ENCODE measurements at places on chromosomes 3 and 15. TPM values are rescaled to one million over a fixed set of nuclear protein-coding genes. Genes with fewer than 3 reads are reported as not detected.
A peak's percentile ranks its signal among the peaks of the same experiment; 100 is the strongest.

- no peak for DNase-seq
- no peaks in the 10 kb centered on the region for H3K4me1 ChIP-seq
- no peak overlapping the region for H3K27ac ChIP-seq
- H3K4me3 ChIP-seq = no peak overlapping the region
- H3K36me3 ChIP-seq = no peaks in the 10 kb centered on the region
Observed at GRCh38 chr15:25609371-25609770, 170.5 kb upstream of the UBE3A start.

DNA sequence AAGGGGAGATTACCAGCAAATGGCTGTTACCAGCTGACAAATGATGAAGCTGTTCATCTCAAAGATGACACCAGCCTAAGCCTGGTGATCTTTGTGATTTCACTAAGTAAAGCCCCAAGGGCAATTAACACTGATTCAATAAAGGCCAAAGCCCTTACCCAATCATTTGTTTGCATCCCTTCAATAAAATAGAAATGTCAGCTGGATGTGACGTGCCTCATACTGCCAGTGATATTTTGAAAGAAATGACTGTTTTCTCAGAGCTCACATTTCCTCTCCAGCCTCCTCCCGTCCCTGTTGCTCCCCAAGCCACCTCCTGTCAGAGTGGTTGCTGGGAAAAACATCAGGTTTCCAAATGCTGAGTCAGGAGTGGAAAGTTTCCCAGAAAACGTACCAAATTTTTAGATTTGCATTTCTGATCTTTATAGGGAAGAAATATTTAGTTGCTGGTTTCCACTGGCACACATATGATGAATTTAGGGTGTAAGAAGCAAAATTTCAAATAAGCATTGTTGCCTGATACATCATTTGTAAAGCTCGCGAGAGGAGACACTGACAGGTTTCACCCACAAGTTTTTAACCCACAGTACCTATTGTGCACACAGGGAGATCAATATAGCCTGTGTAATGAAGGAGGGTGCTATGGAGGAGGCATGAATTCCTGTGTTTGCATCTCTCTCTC lies 21.0 kb downstream of the C2CD4A start:
- H3K27ac ChIP-seq = no peak overlapping the region
- no peak for DNase-seq
- H3K4me1 ChIP-seq = peaks cover 1% of the 10 kb centered on the region
- no peaks in the 10 kb centered on the region for H3K36me3 ChIP-seq
- no peak overlapping the region for H3K4me3 ChIP-seq

GRCh38 chr3:69212411-69213160 lies 90.2 kb upstream of the LMOD3 start:
- peak overlapping the region; percentile 24 for H3K4me3 ChIP-seq
- no peaks in the 10 kb centered on the region for H3K27me3 ChIP-seq
- H3K27ac ChIP-seq = peak overlapping the region; percentile 79
- H3K4me1 ChIP-seq = peaks cover 52% of the 10 kb centered on the region
- H3K36me3 ChIP-seq = peaks cover 16% of the 10 kb centered on the region
- no peak for DNase-seq

GRCh38 chr3:47444103-47444502 lies 31.6 kb downstream of the SCAP start:
- no peaks in the 10 kb centered on the region for H3K27me3 ChIP-seq
- no peaks in the 10 kb centered on the region for H3K4me1 ChIP-seq
- no peak overlapping the region for H3K4me3 ChIP-seq
- DNase-seq = no peak
- no peak overlapping the region for H3K27ac ChIP-seq
- H3K36me3 ChIP-seq = peaks cover 35% of the 10 kb centered on the region

DNA sequence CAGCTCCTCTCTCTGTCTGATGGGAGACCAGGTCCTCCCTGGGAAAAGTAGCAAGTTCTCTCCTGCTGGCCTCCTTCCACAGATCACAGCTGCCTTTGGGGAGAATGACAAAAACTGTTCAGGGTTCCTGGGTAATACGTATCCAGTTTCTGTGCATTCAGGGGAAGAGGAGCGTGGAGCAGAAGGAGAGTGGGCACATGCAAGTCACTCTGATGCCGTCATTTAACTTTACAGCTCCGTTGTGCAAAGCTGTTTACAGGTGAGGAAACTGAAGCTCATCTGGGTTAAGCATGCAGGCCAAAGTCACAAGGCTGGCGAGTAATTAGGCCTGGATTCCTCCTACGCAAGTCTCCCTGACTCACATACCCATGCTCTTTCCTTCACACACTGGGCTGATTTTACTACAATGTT lies 7.5 kb upstream of the TM4SF1 start:
- no peak overlapping the region for H3K4me3 ChIP-seq
- peaks cover 2% of the 10 kb centered on the region for H3K4me1 ChIP-seq
- no peak for DNase-seq
- H3K36me3 ChIP-seq = no peaks in the 10 kb centered on the region

P2RY1 gene
- total RNA-seq = 0.44 TPM

ADAMTS7 gene
- total RNA-seq = not detected

TTLL13 gene
- not detected for total RNA-seq

- no peaks in the 10 kb centered on the region for H3K36me3 ChIP-seq
- H3K4me3 ChIP-seq = no peak overlapping the region
- H3K27ac ChIP-seq = no peak overlapping the region
- no peak for DNase-seq
- H3K27me3 ChIP-seq = peaks cover 5% of the 10 kb centered on the region
- no peaks in the 10 kb centered on the region for H3K4me1 ChIP-seq
Observed at GRCh38 chr15:62593681-62594399, 428.8 kb upstream of the C2CD4B start.

DNA sequence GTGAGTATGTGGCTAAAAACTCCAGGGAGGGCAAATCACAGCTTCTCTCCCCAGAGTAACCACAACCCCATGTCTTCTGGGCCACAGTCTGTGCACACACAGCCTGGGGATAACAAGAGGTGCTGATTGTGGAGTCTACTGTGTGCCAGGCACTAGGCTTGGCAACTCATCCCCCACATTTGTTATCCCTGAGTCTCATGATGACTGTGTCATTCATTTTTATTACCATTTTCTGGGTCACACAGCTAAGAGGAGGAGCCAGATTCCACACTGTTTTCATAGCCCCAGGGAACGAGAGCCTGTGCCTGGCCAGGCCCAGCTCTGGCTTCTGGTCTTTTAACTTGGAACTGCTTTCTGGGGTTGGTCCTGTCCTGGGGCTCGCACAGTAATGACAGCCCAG lies 34.5 kb downstream of the ESYT3 start:
- no peaks in the 10 kb centered on the region for H3K36me3 ChIP-seq
- DNase-seq = no peak
- peaks cover 9% of the 10 kb centered on the region for H3K27me3 ChIP-seq

GRCh38 chr3:196013587-196014487 lies 68.1 kb downstream of the TFRC start:
- no peaks in the 10 kb centered on the region for H3K36me3 ChIP-seq
- H3K27ac ChIP-seq = no peak overlapping the region
- H3K27me3 ChIP-seq = peaks cover 27% of the 10 kb centered on the region
- no peaks in the 10 kb centered on the region for H3K4me1 ChIP-seq
- DNase-seq = no peak
- no peak overlapping the region for H3K4me3 ChIP-seq

ADAMTS9 gene
- not detected for total RNA-seq

- H3K27ac ChIP-seq = no peak overlapping the region
- H3K36me3 ChIP-seq = no peaks in the 10 kb centered on the region
- no peak for DNase-seq
- H3K27me3 ChIP-seq = peaks cover 40% of the 10 kb centered on the region
Observed at GRCh38 chr15:41561777-41562145, 2.7 kb downstream of the TYRO3 start.

DNA sequence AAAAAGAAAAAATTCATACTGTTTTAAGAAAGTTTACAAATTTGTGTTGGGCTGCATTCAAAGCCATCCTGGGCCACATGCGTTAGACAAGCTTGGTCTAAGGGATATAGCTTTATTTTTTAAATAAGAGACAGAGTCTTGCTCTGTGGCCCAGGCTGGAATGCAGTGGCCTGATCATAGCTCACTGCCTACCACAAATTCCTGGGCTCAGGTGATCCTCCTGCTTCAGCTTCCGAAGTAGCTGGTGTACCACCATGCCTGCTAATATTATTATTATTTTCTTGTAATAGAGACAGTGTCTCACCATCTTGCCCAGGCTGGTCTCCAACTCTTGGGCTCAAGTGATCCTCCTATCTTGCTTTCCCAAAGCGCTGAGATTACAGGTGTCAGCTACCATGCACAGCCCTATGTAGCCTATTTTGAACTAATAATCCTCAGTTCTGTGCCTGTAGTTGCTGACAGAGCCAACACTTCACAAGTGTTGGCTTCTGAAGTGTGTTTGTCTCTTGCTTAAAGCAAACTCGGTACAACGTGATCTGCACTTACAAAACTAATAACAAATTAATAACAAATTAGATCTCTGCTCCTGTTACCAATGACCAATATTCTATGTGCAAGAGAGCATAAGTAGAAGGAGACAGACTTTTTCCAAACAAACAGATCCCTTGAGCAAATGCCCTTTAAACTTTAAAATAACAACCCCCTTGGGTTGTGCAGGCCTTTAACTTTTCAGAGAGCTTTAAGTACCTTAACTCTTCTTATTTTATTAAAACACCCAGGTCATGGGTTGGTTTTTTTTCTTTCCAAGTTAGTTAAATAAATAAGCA lies 135.2 kb downstream of the VGLL4 start:
- peaks cover 1% of the 10 kb centered on the region for H3K36me3 ChIP-seq
- peaks cover 5% of the 10 kb centered on the region for H3K4me1 ChIP-seq
- H3K4me3 ChIP-seq = no peak overlapping the region
- H3K27ac ChIP-seq = no peak overlapping the region

DNA sequence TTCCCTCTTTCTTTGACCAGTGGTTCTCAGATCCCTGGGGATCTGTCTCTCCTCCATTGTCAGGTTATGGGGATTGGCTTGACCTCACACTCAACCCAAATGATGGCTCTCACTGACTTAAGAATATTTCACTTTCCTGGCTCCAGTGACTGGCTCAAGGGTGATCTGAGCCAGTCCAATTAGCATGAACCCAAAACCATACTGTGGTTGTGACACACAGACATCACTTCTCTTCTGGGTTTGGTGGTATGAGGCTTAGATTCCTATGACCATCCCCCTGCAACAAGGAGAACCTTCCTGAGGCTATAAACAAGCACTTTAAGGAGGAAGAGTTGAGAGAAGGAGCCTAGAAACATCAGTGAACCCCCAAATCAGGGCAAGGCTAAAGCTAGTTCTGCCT lies 85.8 kb downstream of the KCNAB1 start:
- no peak overlapping the region for H3K4me3 ChIP-seq
- no peak overlapping the region for H3K27ac ChIP-seq
- H3K4me1 ChIP-seq = no peaks in the 10 kb centered on the region
- no peak for DNase-seq
- H3K27me3 ChIP-seq = peaks cover 10% of the 10 kb centered on the region
- H3K36me3 ChIP-seq = no peaks in the 10 kb centered on the region

TMC3 gene
- not detected for total RNA-seq

GRCh38 chr15:34594361-34594760 lies 10.9 kb upstream of the GOLGA8B start:
- DNase-seq = no peak
- H3K36me3 ChIP-seq = no peaks in the 10 kb centered on the region
- H3K4me1 ChIP-seq = no peaks in the 10 kb centered on the region
- no peak overlapping the region for H3K27ac ChIP-seq
- H3K27me3 ChIP-seq = peaks cover 25% of the 10 kb centered on the region

CISH gene
- 380 TPM for total RNA-seq

DNA sequence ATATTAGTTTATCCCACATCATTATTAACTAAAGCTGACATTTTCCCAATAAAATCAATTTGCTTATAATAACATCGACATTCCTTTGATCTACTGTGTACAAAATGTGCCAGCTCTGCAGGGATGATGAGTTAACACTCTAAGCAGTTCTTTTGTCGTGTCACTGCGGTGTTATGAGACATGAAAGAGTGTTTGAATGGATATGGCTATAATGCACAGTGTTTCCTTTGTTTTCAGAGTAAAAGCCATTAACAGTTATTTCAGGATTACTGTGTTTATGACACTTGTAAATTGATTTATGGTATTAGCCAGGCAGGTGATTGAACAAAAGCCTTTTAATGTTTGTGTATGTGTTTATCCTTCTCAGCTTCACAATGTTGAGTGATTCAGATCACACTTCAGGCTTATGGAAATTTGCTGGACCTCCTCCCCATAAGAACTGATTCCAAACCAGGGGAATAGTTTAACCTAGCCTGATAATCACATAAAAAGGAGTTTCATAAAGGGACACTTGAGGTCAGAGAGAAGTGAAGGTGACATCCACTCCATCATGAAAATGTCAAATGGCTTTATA lies 115.7 kb downstream of the CHL1 start:
- no peak for DNase-seq
- H3K4me3 ChIP-seq = no peak overlapping the region
- no peaks in the 10 kb centered on the region for H3K4me1 ChIP-seq

GRCh38 chr15:38227941-38228340 lies 24.7 kb upstream of the SPRED1 start:
- no peaks in the 10 kb centered on the region for H3K4me1 ChIP-seq
- no peak for DNase-seq
- peaks cover 10% of the 10 kb centered on the region for H3K27me3 ChIP-seq
- no peak overlapping the region for H3K27ac ChIP-seq
- H3K4me3 ChIP-seq = no peak overlapping the region

GRCh38 chr3:24678421-24678865 lies 183.8 kb upstream of the THRB start:
- peak; percentile 56 for DNase-seq
- H3K4me3 ChIP-seq = peak overlapping the region; percentile 64
- no peak overlapping the region for H3K27ac ChIP-seq

DNA sequence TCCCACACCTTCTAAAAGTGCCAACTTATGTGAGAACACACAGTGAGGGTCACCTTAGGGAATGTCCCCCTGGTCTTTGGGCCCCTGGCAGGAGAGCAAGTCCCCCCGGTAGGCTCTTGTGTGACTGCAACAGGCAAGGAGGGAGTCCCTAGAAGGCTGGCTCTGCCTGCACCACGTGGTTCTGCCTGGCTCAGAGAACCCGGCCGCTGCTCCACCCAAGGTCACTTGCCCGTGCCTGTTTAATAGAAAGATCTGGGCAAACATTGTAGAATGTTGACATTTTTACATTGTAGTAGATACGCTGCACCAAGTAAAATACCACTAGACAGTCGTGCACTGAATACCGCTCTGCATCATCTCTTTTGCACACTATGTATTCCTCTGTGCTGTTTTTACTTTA lies 21.9 kb downstream of the GABRA5 start:
- H3K27me3 ChIP-seq = no peaks in the 10 kb centered on the region
- no peaks in the 10 kb centered on the region for H3K36me3 ChIP-seq
- DNase-seq = no peak
- peaks cover 3% of the 10 kb centered on the region for H3K4me1 ChIP-seq

SEMA5B gene
- total RNA-seq = not detected

Data from activated CD8-positive, alpha-beta T cell treated with anti-CD3 and anti-CD28 coated beads, Interleukin-2, amount 10 ng/mL, durations not matched to agents 7 days and 5 days (primary cell).